Mesothelial cell of epicardium (in vitro differentiated cells): ENCODE measurements at places on chromosomes 2 and 18.

DNA sequence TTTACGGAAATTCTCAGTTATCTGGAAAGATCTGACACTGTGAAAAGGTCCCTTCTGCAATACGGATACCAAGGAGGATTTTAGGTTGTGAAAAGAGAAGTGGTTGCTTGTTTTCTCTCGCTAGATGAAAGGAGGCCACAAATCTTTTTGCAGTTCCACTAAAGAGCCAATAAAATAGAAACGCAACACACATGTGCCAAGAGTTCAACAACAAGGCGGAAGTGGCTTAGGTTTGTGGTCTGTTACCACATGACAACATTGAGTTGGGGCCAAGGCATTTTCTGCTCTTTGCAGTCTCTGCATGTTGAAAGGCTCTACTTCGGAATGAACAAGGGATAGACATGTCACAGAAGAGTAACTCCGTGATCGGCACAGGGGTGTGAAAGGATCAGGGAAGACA is 115.7 kb upstream of the OSR1 start:
- no peak for DNase-seq

DNA sequence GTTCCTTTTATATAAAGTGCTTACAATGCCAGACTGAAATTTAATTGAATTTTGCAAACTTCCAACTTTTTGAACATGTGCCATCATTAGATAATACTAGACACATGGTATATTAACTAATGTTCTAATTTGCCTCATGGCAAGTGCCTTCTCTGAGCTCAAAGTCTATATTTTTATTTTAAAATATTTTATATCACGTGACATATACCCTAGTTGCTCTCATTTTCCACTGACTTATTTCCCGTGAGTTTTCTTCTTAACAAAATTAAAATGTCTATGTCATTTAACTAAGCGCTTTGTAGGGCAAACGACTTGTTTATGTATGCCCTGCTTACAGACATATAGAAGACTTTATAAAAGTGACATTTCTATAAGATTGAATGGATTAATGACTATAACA is 509.6 kb upstream of the SYT4 start:
- no peak for DNase-seq

GRCh38 chr2:182672466-182673165 is 43.4 kb upstream of the DNAJC10 start:
- DNase-seq = no peak

GRCh38 chr2:11564816-11565567 is 31.1 kb downstream of the GREB1 start:
- no peak for DNase-seq

DNA sequence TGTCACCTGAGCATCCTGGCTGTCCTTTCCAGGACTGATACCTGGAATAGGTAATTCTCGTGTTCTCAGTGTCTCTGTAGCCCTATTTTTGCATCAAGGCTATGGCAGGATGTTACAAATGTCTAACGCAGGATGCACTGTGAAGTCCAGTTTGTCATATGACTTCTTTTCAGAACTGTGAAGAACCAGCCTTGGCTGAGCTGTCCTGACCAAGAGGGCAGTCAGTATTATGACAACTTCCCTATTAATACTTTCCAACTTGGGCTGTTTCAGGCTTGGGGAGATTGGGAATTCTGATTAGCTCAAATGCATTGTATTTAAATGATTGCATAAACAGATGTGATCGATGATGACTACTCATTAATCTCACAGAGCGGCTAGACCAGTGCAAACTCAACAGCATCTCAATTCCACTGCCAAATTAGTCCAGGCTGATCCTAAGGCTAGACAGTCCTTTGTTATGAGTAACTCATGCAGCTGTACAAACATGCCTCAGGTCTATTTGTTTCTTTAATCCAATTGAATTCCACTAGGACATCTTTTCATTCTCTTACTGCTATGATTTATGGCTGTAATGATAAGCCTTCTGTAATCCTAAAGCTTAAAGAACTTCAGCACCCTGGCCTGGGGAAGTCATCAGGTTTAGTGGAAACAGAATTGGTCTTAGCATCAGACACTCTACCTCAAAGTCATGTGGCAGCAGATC is 331.6 kb downstream of the KCNS3 start:
- DNase-seq = no peak

DNA sequence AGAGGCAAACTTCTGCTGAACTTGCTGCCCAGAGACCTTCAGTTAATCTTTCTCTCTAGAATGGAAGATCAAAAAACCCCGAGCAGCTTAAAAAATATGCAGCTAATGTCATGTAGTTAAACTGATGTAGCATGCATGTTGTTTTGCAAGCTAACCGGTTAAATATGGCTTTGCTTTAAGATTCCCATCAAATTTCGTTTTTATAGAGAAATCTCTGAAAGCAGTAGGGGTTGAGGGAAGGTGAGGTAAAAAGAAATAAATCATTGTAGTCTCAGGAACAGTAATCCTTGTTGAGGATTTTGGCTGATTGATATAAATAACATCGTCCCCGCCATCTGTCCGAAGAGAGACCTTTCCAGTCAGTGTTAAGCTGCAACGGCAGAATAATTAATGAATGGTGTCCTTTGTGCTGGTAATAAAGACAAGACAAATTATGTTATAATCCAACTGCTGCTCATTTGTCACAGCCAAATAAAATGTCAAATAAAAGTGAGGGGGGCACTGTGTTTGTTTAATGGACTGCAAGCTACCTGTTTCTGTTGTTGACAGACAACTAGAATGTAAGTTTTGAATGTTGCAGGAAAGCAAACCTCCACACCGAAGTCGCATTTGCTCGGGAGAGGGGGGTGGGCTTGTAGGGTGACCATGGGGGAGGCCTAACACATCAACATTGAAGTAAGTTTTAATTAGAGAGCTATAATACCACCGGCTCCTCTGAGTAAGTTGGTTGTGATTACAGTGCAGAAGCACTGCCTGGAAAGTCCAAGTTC is 555.5 kb downstream of the ARHGAP15 start:
- DNase-seq = no peak

DNA sequence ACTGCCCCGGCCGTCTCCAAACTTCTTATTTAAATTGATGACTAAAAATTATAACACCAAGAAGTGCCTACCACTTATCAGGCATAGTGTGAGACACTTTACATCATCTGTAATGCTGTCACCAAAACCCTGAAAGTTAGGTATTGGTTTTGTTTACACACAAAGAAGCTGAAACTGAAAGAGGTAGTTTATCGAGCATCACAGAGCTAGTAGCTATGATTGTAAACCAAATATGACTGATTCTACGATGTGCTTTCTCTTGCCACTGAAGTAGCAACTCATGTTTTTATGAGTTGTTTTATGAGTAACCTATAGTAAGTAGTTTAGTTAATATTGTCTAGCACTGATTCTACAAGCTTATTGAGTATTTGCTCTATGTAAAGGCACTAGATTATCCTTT is 31.5 kb downstream of the DYNC1I2 start:
- no peak for DNase-seq

GRCh38 chr2:164881524-164881923 is 39.9 kb upstream of the COBLL1 start:
- no peak for DNase-seq

DNA sequence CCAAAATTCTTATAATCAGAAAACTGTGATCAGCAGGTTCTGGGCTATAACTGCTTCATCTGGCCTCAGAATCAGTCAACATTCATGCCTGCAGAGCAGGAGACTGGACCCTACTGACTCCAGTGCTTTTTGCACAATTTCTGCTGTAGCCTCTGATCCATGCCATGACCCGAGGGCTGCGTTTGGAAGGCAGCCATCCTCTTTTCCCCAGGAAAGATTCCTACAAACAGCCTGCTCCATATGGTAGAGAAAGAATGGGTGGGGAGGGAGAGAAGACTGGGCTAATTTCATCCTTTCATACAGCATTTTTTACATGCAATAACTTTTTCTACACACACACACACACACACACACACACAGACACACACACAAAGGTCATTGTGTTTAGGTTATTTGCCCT is 133.0 kb upstream of the MMADHC start:
- no peak for DNase-seq

DNA sequence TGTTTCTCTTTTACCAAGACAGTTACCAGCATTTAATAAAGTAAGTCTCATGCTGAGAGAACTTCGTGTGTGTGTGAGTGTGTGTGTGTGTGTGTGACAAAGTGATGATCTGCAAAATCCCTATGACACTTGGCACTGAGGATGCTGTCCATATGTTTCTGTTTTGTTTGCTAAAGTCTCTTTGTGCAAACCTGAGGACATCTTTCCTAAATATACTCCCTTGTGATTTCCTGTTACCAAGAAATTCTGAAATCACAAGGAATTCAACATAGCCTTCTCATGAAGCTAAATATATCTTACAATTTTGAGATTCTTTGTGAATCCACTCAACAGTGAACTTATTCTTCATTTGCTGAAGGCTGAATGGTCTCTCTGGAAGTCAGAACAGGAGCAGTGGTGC is 1359.7 kb upstream of the NRXN1 start:
- DNase-seq = no peak

DNA sequence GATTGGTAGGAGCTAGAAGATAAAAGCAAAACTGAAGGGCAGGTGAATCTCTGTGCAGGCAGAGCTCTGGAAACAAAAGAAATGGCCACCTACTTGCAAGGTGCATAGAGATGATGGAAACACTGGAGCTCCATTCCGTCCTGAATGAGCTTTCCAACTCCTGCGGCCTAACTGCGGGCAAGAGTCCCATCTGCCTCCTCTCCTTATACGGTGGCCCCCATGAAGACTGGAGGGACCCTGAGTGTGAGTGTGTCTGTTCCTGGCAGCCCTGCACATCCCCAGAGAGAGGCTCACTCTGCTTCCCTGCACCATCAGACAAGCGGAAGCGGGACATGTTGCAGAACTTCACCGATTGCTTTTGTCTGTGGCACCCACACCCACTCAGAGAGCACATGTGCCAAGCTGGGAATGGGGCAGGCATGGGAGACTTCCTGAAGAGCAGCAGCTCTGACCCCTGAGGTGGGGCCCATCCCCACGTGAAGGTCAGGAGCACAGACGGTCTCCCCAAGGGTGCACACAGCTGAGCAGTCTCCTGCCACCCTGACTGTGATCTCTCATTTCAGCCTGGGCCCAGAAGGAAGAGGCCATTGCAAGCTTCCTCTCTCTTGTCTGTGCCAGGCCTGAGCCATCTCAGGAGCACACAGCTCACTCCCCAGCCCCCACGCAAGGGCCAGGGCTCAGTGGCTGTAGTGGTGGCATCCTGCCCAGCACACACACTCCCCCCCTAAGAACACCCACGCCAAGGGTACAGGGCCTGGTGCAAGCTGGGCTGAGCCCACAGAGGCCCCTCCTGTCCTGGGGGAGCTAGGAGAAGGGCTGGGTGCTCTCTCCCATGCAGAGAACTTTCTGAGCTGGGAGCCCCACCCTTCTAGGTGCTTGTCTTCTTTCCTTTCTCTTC is 75.3 kb downstream of the STPG4 start:
- DNase-seq = no peak

DNA sequence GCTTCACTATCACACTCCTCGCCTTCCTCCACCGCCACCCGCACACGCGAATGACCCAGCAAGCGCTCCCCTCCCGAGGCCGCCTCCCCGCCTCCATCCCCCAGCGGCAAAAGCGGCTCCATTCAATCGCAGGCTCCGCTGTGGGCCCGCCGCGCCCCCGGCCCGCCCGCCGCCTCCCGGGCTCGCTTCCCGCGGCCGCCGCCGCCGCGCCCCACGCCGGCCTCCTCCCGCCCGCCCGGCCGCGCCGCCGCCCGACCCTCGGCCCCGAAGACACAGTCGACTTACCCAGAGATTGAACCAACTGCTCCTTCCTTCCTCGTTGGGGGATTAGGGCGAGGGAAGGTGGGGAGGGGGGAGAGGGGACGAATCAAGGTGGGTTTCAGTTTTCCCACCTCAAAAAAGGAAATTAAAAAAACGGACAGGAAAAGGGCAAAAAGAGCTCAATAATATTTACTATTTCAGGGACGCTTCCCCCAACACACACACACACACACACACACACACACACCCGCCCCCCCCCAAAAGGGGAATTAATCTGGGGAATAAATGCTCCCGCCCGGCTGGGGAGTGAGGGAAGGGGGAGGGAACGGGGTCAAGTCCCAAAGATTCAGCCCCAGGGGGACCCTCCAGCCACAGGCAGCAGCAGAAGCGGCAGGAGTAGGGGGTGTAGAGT is 743 bp downstream of the XPO1 start:
- DNase-seq = peak; percentile 34

GRCh38 chr18:76544511-76545345 is 49.7 kb upstream of the ZNF516 start:
- DNase-seq = no peak

GRCh38 chr2:174172802-174173355 is 75.5 kb downstream of the OLA1 start:
- DNase-seq = no peak

- no peak for DNase-seq
These were observed 449.5 kb upstream of the PKDCC start for GRCh38 chr2:41598161-41598894.

DNA sequence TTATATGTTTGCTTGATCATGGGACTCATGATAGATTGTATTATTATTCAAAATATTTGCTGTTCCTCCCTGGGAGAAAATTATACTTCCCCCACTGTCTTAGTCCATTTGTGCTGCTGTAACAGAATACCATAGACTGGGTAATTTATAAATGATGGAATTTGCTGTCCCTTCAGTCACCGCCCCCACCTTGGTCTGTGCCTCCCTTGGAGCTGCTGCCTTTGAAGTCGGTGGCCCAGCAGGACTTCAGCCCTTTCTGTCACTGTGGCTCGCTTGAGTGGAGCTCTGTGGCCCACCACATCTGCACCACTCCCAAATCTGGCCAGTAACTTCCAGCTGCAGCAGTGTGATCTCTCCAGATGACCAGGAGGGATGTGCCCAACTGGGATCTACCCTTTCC is 200.8 kb downstream of the AGPS start:
- no peak for DNase-seq

DNA sequence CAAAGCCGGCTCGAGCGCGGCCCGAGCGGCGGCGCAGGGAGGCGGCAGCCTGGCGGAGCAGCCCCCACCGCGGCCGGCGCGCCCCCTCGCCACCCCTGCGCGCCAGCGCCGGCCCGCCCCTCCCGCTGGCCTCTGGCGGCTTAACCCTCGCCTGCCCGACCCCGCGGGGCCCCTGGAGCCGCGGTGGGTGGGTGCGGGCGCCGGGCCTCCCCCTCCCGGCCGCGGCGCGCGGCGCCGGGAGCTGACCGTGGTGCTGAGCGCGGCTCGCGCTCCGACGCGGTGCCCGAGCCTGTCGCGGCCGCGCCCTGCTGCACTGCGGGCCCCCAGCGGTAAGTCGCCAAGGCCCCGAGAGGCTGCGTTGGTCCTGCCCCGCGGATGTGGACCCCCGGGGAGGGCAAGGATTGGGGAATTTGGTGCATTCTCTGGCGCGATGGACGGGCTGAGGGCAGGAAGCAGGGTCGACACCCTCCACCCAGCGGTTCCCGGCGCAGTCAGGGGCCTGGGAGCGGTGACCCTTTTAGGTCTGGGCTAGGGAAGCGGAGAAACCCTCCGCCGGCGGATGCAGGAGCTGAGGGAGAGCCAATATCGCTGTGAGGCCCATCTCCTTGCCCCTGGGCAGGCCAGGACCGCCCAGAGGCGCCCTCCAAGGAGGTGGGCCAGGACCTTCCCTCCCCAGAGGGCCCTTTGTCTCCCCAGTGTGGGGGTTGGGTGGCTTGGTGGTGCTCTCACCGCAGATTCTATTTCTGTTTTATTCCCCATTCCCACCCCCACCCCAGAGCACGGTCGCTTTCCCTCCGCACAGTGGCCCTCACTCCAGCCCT is 923 bp downstream of the AMER3 start:
- DNase-seq = peak; percentile 58
